Activated CD4-positive, alpha-beta T cell treated with anti-CD3 and anti-CD28 coated beads for 24 hours (primary cell): ENCODE measurements at places on chromosomes 6 and 20.

DNA sequence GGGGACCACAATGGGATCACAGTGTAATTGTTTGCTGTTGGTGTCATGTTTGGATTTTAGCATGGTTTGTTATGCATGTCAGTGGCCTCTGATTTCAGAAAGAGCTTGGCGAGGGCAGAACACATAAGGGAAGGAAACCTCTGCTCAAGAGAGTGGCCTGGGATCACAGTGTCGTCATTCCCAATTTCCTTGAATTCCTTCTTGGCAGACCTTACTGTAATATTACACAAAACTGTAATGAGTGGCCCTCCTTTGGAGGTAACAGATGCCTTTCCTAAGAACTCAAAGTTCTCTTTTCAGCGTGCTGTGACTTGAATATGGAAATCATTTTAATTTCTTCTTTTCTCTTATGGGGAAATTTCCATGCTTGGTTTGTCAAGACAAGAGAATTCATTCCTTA lies 46.9 kb downstream of the JAG1 start:
- DNase-seq = no peak

DNA sequence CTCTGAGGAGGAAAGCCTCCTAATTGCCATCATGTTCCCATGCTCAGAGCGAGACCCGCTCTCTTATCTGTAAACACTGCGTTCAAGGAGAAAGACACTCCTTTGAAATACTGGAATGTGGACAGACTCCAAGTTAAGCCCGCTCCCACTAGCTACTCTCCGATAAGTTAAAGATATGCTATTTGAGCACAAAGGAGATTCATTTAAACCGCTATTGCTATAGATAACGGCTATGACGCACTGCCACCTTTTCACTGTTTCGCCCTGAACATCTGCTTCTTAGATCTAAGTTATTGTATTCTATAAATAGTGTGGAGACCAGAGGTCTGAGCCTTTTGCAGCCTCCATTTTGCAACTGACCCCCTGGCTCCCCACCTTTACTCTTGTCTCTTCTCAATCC lies 82.3 kb downstream of the GPX5 start:
- no peak for DNase-seq

DNA sequence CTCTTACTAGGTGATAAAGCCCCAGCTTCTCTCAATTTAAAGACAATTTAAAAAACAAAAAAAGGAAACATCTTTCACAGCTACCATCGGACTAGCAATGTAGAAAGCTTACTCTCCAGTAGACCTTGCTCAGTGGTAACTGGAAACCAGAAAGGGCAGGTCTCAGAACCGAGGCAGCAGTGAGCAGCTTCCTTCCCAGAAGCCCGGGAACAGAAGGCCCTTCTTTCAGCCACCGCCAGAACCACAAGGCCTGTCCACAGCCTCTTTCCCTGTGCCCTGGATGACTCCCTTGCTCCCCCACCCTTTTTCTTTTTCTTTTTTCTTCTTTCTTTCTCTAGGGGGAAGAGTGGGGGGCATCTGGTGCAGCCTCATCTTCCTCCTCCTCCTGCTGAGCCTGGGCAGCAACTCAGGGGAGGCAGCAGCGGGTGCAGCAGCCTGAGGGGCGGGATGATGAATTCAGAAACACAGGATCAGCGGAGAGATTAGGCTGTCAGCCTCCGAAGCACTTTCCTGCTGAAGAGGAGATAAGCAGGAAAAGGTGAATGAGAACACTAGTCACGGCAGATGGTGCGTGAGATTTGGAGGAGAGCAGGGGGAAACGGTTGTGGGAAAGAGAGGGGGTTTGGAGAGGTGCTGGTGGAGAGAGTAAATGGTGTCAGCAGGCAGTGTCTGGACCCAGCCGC lies 158.5 kb downstream of the ID4 start:
- no peak for DNase-seq

DNA sequence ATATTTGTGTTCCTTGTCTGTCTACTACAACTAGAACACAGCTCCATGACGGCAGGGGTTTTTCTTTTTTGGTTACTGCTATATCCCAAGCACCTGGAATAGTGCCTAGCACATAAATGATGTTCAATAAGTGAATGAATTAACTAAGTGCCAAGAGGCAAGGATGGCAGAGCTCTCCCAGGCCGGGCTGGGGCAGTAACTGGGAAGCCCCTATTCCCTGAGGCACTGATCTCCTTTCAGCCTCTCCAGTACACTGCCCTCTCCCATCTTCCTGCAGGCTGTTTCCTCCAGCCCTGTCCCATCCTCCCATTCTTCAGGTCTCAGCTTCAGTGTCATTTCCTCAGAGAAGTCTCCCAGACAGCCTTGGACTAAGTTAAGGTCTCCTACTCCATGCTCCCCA lies 29.0 kb upstream of the SPDEF start:
- no peak for DNase-seq
